ENCODE measurements at places on chromosomes 4 and X. TPM values are rescaled to one million over a fixed set of nuclear protein-coding genes. Genes with fewer than 3 reads are reported as not detected.

DNA sequence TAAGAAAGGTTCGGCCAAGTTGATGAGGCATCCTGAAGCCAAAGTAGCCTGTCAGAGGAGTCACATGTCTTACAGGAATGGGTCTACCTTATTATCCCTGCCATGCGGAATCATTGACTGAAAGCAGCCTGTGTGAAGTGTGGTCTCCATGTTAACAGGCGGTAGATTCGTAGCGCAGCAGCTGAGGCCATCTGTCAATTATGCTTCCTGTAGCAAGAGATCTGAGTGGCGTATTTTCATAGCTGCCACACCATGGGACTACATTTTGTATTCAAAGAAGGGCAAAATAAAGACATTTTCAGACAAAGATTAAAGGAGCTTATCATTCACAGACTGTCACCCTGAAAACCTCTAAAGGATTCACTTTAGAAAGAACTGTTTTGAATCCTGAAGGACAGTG is 11.2 kb upstream of the MED14 start:
- no peak for DNase-seq

GYPE gene
- 0.70 TPM for polyA plus RNA-seq

ARX gene
- 1.8 TPM for polyA plus RNA-seq

DNA sequence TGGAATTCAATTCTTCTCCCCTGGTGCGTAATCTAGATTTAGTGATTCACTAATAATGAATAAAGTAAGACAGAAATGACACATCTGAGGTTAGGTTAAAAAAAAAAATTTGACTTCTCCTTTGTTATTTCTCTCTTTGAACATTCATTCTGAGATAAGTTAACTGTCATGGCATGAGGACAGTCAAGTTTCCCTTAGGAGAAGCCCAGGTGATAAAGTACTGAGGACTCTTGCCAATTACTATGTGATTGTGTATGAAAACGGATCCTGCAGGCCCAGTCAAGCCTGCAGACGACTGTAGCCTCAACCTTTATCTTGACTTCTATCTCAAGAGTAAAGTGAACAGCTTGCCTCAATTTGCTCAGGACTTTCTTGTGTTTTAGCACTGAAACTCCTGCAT is 293.2 kb downstream of the PRR32 start:
- DNase-seq, result no peak

GRCh38 chrX:102604327-102604726 is 5.0 kb downstream of the ARMCX5 start:
- no peak for DNase-seq

DNA sequence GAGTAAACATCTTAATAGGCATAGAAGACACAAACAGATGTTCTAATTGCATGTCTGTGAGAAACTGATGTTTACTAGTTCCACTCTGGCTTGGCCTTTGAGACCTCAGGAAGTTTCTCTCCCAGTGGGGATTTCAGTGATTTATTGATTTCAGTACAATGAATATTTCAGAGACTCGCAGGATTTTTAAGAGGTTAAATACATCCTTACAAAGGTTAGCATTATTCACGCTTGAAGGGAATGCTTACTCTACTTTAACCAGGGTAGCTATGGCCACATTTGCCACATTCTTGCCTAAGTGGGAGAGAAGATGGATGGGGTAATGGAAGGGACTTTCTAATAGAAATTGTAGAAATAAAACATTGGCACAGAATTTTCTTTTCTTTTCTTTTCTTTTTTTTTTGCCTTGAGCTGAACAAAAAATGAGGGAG is 480.1 kb downstream of the SPRY1 start:
- DNase-seq, result no peak

GRCh38 chrX:120727911-120728310 is 98.1 kb upstream of the C1GALT1C1 start:
- DNase-seq, result no peak

HEPH gene
- polyA plus RNA-seq, result 200 TPM

PNCK gene
- 128 TPM for polyA plus RNA-seq

CDKN2AIP gene
- polyA plus RNA-seq, result 32.1 TPM

GRCh38 chr4:3770323-3771163 is 4.4 kb downstream of the ADRA2C start:
- no peak for DNase-seq

DNA sequence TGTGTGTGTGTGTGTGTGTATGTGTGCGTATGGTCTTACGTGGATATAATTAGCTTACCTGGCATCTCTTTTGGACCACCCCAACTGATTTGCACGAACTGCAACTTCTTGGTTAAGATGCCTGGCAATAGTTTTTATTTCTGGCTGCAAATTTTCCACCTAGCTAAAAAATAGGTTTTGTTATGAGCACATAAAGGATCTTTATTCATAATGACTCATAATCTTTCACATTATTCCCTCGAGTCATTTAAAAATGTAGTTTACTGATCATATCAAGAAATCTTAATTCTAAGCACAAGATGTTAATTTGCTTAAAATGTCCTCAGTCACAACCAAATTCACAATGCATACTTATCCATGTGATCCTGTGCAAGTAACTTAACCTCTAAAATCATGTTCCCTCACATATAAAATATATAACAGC is 1.5 kb downstream of the COX18 start:
- no peak for DNase-seq

GRCh38 chr4:138758876-138759553 is 256.6 kb upstream of the NOCT start:
- DNase-seq, result no peak
